ENCODE measurements at places on chromosomes 5 and 9. TPM values are rescaled to one million over a fixed set of nuclear protein-coding genes. Genes with fewer than 3 reads are reported as not detected.

Gene SRA1
- polyA plus RNA-seq = 31.7 TPM

Gene ZBED3
- 35.2 TPM for polyA plus RNA-seq

Gene GFPT2
- polyA plus RNA-seq = 4.8 TPM

Gene ADAMTSL2
- polyA plus RNA-seq = 2.5 TPM

Gene ROPN1L
- 0.37 TPM for polyA plus RNA-seq

DNA sequence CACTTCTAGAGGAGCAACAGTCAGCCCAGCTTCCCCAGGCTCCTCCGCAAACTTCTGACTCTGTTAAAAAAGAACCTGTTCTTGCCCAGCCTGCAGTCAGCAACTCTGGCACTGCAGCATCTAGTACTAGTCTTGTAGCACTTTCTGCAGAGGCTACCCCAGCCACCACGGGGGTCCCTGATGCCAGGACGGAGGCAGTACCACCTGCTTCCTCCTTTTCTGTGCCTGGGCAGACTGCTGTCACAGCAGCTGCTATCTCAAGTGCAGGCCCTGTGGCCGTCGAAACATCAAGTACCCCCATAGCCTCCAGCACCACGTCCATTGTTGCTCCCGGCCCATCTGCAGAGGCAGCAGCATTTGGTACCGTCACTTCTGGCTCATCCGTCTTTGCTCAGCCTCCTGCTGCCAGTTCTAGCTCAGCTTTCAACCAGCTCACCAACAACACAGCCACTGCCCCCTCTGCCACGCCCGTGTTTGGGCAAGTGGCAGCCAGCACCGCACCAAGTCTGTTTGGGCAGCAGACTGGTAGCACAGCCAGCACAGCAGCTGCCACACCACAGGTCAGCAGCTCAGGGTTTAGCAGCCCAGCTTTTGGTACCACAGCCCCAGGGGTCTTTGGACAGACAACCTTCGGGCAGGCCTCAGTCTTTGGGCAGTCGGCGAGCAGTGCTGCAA lies 72.8 kb downstream of the NUP214 start:
- DNase-seq = no peak

GRCh38 chr9:84123648-84124406 lies 143.2 kb downstream of the RMI1 start:
- DNase-seq = no peak

DNA sequence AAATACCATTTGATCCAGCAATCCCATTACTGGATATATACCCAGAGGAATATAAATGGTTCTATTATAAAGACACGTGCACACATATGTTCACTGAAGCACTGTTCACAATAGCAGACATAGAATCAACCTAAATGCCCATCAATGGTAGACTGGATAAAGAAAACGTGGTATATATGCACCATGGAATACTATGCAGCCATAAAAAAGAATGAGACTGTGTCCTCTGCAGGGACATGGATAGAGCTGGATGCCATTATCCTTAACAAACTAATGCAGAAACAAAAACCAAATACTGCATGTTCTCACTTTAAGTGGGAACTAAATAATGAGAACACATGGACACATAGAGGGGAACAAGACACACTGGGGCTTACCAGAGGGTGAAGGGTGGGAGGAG lies 39.4 kb downstream of the GKAP1 start:
- DNase-seq = no peak

DNA sequence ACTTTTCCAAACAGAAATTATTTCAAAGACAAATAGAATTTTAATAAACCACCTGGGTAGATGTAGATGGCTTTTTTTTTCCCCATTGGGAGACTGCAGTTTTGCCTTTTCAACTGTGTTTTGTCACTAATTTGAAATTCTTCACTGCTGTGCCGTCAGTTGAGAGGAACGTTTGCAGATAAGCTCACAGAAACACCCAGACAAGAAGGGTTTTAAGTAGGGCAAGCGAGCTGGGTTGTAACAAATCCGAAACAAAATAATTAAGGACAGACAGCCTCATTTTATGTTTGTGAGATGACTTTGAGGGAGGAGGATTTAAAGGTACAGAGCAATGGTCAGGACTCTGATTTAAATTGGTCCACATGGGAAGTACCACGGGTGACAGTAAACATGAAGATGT lies 155.1 kb upstream of the NTRK2 start:
- DNase-seq = no peak

- no peak for DNase-seq
Measured at GRCh38 chr5:78003919-78004318, 227.8 kb upstream of the TBCA start.

DNA sequence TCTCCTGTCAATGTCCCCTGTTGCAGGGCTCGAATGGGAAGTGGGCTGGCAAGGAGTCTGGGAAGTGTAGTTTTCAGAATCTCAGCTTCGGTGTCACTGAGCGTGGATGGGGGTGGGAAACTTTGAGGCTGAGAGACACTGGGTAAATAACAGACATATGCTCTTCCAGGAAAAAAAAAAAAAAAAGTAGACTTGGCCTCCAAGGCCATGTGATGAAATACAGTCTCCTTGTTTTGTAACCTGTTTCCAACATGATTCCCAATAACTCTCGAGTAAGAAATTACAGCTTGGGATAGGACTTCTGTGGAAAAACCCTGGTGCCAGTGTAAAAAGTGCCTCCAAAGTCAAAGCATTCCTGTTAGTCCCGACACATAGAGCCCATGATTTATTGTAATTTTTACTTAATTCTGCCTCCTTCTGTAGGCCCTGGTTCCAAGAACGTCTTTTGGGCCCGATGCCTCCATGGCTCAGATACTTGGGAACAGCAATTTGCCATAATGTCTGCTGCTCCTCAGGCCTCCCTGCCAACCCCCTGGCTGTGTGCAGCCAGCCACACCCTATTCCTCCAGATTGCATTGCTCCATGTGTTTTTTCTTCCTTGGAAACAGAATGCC lies 119.5 kb upstream of the TNC start:
- DNase-seq = no peak

- DNase-seq = no peak
Measured at GRCh38 chr5:43638107-43638506, 35.1 kb downstream of the NNT start.

GRCh38 chr5:150224483-150225027 lies 34.7 kb downstream of the SLC6A7 start:
- no peak for DNase-seq

- no peak for DNase-seq
Measured at GRCh38 chr9:73773896-73774295, 622.2 kb downstream of the ANXA1 start.

- peak; percentile 17 for DNase-seq
Measured at GRCh38 chr5:4511996-4512656, 628.0 kb upstream of the ADAMTS16 start.

- peak; percentile 64 for DNase-seq
Measured at GRCh38 chr5:64767959-64768357, 533 bp downstream of the SREK1IP1 start.

DNA sequence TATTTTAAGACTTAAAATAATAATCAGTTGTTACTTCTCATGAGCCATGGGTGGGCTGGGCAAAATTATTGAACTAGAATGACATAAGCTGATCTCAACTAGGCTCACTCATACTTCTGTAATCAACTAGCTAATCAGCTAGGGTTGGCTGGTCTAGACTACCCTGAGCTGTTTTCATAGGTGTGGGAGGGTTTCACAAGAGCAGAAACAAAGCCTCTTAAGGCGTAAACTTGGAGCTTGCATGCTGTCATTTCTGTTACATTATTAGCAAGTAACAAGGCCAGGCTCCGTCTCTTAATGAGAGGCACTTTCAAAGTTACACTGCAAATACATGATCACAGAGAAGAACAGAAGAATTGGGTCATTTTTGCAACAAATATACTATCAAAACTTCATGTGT lies 57.2 kb upstream of the GHR start:
- DNase-seq = no peak

GRCh38 chr5:52262844-52263243 lies 524.9 kb upstream of the ITGA1 start:
- DNase-seq = no peak
